ENCODE measurements at places on chromosomes 1 and 21. TPM values are rescaled to one million over a fixed set of nuclear protein-coding genes. Genes with fewer than 3 reads are reported as not detected.

Gene GPR3
- 0.51 TPM for total RNA-seq

Gene AK2
- 212 TPM for total RNA-seq

DNA sequence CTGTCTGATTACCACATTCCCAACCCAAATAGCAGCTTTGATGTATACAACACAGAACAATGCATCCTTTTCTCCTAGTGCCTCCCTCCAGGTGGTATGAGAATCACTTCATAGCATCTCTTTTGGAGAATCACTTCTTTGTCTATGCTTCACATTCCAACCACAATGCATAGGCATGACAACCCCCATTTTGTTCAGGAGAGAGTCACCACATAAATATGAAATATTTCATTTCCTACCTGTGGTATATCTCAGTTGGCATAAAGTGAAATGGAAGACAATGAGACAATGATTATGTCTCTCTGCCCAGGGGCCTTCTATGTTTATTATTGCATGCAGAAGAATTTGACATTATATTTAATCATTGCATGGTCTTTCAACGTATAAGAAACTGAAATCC is 112.2 kb downstream of the BRINP2 start:
- no peak for DNase-seq

DNA sequence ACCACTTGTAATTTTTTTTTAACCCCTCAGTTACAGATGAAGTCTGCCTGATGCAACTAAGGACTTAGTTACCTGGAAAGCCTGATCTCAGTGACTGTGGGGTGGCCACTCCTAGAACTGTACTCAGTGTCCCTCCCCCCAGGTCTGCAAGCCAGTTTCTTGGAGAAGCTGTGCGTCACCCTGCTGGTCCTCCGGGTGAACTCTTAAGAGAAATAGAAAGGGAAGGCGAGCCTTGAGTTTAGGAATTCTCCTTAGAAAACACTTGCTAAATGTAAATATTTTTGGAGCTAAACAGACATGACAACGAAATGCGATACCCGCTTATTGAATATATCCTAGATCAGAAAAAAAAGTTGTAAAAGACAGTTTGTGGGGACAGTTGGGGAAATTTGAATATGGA is 730 bp downstream of the SLC16A4 start:
- no peak for DNase-seq

- no peak for DNase-seq
These were observed 52.8 kb upstream of the TBX15 start for GRCh38 chr1:119040906-119041305.

Gene CHIA
- total RNA-seq = not detected

DNA sequence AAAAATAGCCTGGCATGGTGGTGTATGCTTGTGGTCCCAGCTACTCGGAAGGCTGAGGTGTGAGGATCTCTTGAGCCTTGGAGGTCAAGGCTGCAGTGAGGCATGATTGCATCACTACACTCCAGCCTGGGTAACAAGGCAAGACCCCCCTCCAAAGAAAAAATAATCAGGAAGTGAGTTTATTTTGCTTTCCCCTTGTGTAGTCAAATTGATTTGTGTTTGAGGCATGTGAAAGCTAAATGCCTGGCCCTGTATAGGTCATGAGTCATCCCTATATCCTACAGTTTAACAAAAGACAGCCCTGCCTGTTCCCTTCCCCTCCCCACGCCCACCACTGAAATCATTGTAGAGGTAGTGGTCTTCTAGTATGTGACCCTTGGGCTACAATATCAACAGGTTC is 241.4 kb upstream of the JUN start:
- peak; percentile 63 for DNase-seq

Gene LCE3E
- total RNA-seq = not detected

DNA sequence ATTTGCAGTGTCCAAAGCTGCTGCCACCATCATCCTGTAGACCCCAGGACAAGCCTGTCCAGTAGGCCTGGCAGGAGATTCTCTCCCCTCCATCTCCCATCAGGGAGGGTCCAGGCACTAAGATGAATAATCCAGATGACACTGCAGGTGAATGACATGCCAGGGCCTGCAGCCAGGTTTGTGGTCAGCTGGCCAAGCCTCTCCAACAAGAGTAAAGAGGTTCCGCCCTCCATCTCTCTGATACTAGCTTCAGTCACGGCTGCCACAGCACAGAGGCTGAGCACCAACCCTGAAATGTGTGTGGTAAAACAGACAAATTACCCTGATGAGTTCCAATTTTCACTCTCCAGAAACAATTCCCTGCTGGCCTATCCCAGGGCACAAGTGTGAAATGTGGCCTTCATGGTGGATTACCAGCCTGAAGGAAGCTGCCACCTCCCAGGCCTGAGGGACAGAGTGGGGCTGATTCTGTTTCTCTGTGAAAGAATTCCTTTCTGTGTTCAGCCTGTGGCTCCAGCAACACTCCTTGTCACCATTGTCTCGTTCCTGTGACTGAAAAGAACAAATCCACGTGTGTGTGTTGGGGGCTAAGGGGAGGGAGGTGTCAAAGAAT is 19.9 kb upstream of the LHX4 start:
- no peak for DNase-seq

- peak; percentile 37 for DNase-seq
These were observed 21.7 kb downstream of the PDXK start for GRCh38 chr21:43740497-43741156.

- no peak for DNase-seq
These were observed 416.9 kb upstream of the USP24 start for GRCh38 chr1:55632058-55632457.

GRCh38 chr21:39915881-39916280 is 48.6 kb downstream of the PCP4 start:
- DNase-seq = no peak

DNA sequence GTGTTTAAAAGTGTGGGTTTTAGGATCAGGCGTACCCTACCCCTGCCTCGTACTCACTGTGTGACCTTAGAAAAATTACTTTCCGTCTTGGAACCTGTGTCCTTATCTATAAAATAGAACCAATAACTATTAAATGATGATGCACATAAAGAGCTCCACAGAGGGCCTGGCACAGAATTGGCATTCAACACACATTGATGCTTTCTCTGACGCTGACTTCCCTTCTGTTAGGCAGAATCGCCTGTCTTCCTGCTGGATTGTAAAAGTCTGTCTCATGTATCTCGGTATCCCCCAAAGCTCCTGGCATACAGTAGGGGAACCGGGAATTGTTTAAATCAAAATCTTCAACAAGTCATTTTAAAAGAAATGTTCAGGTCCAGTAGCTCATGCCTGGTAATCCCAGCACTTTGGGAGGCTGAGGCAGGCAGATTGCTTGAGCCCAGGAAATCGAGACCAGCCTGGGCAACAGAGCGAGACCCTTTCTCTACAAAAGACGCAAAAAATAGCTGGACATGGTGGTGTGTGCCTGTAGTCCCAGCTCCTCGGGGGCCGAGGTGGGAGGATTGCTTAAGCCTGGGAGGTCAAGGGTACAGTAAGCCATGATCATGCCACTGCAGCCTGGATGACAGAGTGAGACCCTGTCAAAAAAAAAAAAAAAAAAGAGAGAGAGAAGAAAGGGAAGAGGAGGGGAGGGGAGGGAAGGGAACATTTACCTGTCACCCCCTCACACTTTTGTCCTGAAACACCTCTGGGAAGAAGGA is 41.3 kb upstream of the FHAD1 start:
- no peak for DNase-seq

DNA sequence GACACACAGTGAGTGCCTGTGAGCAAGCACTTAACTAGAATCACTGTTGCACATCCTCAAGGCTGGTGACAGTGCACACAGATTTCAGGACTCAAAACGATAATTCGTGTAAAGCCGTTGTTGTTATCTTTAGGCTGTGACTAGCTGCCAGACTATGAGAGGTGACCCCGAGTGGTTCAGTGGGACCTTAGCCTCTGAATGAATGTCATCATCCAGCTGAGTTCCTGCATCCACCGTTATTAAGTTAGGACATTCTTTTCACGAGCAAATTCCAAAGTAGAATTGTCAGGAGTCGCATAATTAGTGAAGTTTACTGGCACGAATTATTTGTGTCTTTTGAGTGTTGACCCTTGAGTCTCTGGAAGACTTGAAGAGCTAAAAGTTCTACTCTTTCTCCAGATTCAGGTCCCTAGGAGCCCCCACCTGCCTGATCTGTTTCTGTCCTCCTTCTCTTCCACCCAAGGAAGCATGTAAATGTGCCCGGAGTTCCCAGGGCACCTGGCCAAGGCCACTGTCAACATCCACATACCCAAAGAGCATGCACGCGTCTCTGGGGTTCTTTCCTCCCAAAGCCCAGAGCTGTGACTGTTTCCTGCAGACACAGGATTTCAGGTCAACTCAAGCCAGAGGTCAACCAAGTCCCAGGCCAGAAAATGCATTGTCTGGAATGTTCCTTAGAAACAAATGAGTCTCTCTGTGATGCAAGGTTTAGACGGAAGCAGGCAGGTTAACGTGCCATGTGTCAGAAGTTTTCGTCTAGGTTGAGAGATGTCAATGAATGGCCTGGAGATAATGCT is 207.2 kb downstream of the TOMM20 start:
- DNase-seq = peak; percentile 95

- DNase-seq = no peak
These were observed 111.5 kb upstream of the ZC3H11B start for GRCh38 chr1:219724440-219724839.

- DNase-seq = no peak
These were observed 5.1 kb upstream of the ELAVL4 start for GRCh38 chr1:50103615-50104081.

DNA sequence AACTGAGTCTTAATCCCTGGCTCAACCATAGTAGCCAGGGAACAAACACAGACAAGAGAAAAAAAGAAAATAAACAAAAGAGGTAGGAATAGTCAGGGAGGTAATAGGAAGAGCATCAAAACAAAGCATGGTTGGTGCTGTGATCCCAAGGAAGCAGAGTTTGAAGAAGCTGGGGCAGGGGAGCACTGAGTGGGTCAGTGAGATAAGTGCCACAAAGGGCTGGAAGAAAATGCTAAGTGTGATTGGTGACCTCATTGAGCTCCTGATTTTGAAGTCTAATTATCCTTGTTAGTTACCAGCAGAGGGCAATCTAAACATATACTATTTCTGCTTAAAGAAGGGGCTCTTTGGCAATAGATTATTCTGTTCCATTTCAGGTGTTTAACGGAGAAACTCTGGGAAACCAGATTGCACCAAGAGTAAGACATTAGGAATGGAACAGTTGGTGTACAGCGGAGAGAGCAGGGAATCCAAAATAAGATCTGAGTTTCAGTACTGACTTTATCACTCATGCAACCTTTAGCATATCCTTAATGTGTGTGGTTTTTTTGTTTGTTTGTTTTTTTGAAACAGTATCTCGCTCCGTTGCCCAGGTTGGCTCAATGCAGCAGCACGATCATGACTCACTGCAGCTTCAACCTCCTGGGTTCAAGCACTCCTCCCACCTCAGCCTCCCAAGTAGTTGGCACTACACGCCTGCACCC is 30.7 kb upstream of the KIAA1614 start:
- peak; percentile 73 for DNase-seq

GRCh38 chr1:24775916-24776315 is 30.7 kb downstream of the CLIC4 start:
- DNase-seq = no peak

Gene KIF17
- 32.3 TPM for total RNA-seq
